Glutamatergic neuron (in vitro differentiated cells): ENCODE measurements at places on chromosomes 16 and 17. TPM values are rescaled to one million over a fixed set of nuclear protein-coding genes. Genes with fewer than 3 reads are reported as not detected.

GRCh38 chr16:54875443-54875842 is 55.2 kb upstream of the IRX5 start:
- no peak for DNase-seq

Gene DUXB
- total RNA-seq: not detected

Gene FLYWCH1
- total RNA-seq: 77.1 TPM

DNA sequence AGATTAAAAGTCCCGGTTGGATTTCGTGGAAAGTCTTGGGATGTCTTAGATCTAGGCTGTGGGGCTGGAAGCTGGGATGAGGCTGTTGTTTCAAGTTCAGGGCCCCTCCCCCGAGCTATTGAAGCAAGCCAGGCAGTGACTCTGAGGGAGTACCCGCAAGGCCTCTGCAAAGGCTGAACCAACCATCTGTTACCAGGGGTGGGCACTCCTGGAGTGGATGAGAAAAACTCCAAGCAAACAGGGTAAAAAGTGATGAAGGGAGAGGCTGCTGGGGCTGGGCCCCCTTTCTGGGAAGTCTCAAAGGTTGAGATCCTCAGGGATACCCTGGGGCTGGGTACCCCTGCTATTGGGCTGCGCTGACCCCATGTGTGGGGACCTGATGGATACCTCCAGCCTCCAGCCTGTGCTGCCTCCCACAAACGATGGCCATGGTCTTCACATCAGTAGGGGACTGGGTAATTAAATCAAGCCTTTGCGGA is 82.4 kb upstream of the KIFC3 start:
- peak; percentile 38 for DNase-seq

- DNase-seq: no peak
Observed at GRCh38 chr17:80012765-80013741, 22.6 kb downstream of the TBC1D16 start.

GRCh38 chr16:85945424-85945751 is 46.4 kb downstream of the IRF8 start:
- no peak for DNase-seq

- DNase-seq: no peak
Observed at GRCh38 chr16:71893888-71894228, 1.5 kb upstream of the IST1 start.

GRCh38 chr16:74611721-74612120 is 4.8 kb upstream of the GLG1 start:
- DNase-seq: no peak

GRCh38 chr16:82135844-82136243 is 34.2 kb downstream of the MPHOSPH6 start:
- DNase-seq: no peak

Gene C1QTNF1
- 0.15 TPM for total RNA-seq

- no peak for DNase-seq
Observed at GRCh38 chr16:49022351-49022963, 259.2 kb downstream of the CBLN1 start.

GRCh38 chr17:55513885-55514590 is 2.8 kb upstream of the SMIM36 start:
- peak; percentile 78 for DNase-seq

Gene CCL11
- not detected for total RNA-seq

DNA sequence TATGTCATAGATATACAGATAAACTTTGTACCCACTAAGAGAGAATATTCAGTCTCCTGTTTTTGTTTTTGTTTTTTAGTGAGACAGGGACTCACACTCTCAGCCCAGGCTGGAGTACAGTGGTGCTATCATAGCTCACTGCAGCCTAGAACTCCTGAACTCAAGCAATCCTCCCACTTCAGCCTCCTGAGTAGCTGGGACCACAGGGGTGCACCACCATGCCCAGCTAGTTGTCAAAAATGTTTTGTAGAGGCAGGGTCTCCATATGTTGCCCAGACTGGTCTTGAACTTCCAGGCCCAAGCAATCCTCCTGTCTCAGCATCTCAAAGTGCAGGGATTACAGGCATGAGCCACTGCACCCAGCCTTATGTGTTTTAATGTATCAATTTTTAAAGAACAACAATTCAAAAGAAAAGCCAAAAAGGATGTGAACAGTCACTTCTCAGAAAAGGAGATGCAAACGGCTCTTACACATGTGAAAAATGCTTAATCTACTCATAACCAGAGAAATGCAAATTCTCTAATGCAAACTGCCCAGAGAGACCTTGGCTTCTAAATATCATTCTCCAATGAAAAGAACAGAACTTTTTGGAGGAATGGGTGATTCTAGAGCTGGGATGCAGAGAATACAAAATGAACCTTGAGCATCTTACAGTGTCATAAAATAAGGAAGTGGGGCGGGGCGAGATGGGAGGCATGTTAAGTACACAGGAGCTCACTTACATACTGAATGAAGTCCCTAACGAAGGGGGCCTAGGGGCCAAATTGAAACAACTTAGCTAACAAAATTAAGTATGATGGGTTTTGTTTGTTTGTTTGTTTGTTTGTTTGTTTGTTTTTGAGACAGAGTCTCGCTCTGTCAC is 7.3 kb upstream of the CMTM3 start:
- DNase-seq: no peak

GRCh38 chr16:85464383-85465305 is 148.5 kb upstream of the GSE1 start:
- no peak for DNase-seq

- DNase-seq: no peak
Observed at GRCh38 chr17:17254036-17254435, 17.1 kb upstream of the FLCN start.

DNA sequence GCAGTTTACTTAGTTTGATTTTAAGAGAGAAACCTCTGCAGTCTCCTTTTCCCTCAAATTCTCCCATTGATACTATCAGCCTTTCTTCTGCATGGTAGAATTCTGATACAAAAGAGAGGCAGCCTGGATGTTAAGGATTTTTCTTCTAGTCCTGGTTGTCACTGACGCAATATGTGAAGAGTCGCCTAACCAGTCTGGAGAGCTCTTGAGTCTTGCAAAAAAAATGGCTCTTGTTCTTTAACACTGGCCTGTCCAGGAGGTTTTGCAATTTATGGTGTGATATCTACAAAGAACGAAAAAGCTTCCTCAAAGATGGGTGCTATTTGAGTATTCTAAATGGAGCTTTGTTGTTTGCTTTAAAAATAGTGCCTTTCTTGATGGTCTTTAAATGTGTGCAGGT is 28.9 kb downstream of the COX10 start:
- no peak for DNase-seq

Gene SCNN1G
- 0.39 TPM for total RNA-seq

- DNase-seq: no peak
Observed at GRCh38 chr16:27852681-27853080, 210.8 kb downstream of the GSG1L start.

DNA sequence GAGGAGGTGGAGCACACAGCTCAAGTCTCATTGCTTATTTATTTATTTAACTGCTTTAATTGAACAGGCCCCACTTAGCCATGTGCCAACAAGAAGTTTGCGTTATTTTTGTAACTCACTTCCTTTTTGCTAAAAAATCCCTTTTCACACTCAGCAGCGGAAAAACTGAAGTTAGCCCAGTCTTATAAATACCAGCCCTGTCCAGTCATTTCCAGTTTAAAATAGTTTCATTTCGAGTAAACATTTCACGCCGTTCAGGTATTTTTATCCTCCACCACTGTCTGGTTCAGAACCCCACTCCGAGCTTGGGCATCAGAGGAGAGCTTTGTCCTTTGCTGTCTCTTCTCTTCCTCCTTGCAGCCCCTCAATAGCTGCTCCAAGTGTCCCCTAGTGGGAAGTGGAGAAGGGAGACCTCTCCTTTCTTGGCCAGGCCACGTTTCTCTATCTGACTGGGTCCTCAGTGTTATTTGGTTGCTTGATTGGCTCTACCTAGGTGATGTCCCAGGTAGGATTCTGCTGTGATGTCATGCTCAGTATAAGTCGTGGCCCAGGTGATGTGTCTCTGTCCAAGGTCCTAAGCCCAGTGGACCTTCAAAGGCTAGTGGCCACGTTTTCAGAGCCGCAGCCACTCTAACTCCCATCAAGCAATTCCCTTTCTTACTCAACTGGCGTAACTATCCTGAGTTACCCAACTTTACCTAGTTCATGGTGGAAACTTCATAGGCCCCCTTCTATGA is 53.0 kb upstream of the GAS7 start:
- no peak for DNase-seq

- DNase-seq: no peak
Observed at GRCh38 chr17:9798724-9799123, 7.3 kb upstream of the DHRS7C start.

Gene CYB5D1
- total RNA-seq: 9.2 TPM

Gene CBLN1
- 21.7 TPM for total RNA-seq

Gene YBX2
- 1.3 TPM for total RNA-seq

Gene SEPTIN12
- 0.96 TPM for total RNA-seq

Gene CCDC78
- 18.9 TPM for total RNA-seq

DNA sequence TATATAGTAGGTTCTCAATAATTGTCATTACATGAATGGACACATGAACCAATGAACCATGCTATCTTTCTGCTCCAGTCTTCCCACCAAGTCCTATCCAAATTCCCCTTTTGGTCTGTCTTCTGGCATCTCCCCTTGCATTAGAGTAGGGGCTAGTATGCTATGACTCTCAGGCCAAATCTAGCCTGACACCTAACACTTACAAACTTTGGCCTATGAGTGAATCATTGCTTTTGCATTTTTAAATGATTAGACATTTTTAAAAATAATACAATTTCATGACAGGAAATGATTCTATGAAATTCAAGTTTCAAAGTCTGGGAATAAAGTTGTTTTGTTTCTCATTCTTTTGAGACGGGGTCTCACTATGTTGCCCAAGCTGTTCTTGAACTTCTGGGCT is 102.5 kb upstream of the MAF start:
- DNase-seq: no peak

DNA sequence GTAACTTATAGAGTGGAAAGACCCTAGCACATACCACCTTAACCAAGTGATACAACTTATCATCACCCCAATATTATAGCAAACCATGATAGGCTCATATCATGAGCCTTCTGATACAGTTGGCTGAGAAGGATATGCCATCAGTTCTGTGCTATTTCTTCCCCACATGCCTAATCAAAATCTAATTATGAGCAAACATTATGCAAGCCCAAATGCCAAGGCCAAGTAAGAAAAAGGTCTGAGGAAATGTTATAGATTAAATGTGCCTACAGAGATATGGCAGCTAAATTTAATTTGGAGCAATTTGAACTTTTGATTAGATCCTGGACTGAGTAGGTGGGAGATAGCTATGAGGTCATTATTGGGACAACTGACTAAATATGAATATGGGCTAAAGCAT is 225.9 kb upstream of the PMFBP1 start:
- no peak for DNase-seq

DNA sequence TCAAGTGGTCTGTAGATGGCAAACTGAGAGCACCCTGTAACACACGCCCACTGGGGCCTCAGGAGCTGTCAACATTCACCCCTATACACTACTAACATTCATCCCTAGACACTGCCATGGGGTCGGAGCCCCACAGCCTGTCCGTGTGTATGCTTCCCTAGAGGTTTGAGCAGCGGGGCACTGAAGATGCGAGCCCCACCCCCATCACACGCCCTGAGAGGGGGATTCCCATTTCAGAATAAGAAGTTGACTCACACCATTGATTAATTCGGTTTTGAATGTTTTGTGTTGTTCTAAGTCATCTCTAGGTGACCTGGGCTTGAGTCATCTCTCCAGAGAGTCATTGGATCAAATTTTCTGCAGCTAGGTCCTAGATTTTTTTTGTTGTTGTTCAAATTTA is 37.3 kb upstream of the MMD start:
- no peak for DNase-seq

DNA sequence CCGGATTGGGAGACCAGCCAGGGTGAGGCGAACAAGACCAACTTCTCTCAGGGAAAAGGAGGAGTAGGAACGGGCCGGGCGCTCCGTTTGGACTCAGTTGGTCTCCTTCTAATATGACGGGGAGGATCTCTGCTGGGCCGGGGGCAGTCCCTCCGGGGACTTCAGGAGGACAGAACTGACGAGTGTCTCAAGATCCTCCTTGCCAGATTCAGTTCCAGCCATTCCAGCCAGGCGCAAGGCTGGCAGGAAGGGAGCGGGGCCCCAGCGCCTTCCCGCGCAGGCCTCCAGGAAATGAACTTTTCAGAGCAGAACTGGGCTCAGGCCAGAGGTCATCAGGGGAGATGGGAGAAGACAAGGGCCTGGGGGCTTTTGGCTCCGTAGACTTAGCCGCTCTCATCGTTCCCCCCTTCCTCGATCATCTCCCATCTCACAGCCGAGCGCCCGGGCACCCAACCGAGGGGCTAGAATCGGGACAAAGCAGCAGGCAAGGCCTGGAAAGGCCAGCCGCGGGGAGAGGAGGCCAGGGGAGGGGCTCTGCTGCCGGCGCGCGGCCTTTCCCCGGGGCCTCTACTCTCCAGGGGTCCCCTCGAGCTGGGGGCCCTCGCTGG is 1.6 kb downstream of the ZNF423 start:
- DNase-seq: no peak

Gene MT4
- not detected for total RNA-seq

GRCh38 chr16:47924950-47925349 is 230.8 kb downstream of the ABCC12 start:
- no peak for DNase-seq

DNA sequence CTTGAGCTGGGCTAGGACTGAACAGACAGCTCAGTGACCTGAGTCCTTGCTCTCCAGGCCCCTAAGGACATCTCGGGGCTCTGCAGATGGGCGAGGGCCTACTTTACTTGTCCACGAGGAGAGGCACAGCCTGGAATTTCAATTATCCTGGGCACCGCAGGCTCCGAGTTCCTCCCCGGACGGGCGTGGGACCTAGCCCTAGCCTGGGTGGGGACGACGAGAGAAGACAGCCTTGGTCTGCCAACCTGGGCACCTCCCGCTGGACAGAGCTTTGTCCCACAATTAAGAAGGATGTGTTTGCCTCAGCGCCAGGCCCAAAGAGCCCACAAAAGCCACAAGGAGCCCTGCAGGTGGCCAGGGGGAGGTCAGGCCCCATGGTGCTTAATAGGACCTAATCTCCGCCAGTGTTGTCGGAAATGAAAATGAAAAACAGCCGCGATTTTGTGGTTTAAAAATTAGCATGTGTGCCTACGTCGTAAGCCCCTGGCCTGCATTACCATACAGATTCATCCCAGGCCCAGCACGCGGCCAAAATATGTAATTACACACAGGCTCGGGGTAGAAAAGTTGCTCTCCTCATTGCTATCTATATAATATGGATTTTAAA is 51.4 kb upstream of the LHX1 start:
- no peak for DNase-seq

DNA sequence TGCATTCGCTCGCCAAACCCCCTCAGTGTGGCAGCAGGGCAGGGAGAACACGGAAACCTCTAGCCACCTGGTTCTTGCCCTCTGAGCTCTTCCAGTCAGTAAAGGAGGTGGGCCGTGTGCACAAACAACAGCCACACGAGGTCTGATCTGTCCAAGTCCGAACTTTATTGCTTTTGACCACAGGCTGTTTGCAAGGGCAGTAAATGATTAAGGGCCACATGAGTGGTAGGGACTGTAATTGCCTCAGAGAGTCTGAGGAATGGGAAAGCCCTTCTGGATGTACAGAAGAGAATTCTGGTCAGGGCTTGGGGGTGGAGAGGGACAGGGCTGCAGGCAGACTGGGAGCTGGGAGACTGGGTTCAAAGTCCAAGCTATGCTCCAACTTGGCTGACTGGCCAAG is 75.7 kb upstream of the LHX1 start:
- DNase-seq: no peak

Gene KCNH4
- 0.71 TPM for total RNA-seq

Gene KIF2B
- not detected for total RNA-seq

Gene KRTAP1-1
- total RNA-seq: not detected

Gene KCNJ18
- total RNA-seq: not detected

- no peak for DNase-seq
Observed at GRCh38 chr16:28838558-28838918, 7.6 kb downstream of the TUFM start.
